Activated naive CD4-positive, alpha-beta T cell treated with anti-CD3 and anti-CD28 coated beads, Interleukin-2, amount 10 ng/mL, durations not matched to agents 5 hours and 36 hours (primary cell): ENCODE measurements at places on chromosomes 2 and 18. TPM values are rescaled to one million over a fixed set of nuclear protein-coding genes. Genes with fewer than 3 reads are reported as not detected.

The FKBP7 gene
- total RNA-seq = 1.6 TPM

The PAX8 gene
- 1.9 TPM for total RNA-seq

The SATB2 gene
- total RNA-seq = 0.05 TPM

The GPR17 gene
- not detected for total RNA-seq

The ASTL gene
- 0.48 TPM for total RNA-seq

The SFXN5 gene
- 8.0 TPM for total RNA-seq
